ENCODE measurements at places on chromosomes 1 and 21.

GRCh38 chr1:246302711-246303317, 204.3 kb downstream of the SMYD3 start:
- DNase-seq = no peak

DNA sequence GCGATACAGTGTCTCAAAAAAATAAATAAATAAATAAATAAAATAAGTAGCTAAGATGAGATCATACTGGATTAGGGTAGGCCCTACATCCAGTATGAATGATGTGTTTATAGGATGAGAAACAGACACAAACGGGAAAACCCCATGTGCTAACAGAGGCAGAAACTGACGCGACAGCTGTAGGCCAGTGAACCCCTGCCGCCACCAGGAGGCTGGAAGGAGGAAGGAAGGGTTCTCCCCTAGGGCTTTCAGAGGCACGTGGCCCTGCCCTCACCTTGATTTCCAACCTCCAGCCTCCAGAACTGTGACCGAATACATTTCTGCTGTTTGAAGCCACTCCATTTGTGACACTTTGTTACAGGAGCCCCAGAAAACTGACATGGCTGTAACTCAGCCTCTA, 38.5 kb downstream of the CHD5 start:
- DNase-seq = no peak

DNA sequence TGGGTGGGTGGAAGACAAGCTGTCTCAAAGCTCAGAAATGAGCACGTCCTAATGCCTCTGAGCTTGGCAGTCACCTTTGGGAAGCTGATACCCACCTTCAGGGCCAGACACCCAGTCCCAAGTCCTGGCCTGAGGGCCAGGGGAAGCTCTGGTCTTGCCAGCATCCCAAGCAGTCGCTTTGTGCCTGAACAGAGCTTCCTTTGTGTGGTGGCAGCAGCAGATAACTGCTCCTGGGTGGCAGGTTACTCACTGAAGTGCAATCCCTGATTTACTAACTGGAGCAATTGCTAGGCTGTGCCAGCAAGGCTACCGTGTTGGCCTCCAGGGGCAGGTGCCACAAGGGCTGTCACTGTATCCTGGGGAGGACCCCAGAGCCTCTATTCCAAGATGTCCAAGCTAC, 40.4 kb upstream of the GRHL3 start:
- no peak for DNase-seq

DNA sequence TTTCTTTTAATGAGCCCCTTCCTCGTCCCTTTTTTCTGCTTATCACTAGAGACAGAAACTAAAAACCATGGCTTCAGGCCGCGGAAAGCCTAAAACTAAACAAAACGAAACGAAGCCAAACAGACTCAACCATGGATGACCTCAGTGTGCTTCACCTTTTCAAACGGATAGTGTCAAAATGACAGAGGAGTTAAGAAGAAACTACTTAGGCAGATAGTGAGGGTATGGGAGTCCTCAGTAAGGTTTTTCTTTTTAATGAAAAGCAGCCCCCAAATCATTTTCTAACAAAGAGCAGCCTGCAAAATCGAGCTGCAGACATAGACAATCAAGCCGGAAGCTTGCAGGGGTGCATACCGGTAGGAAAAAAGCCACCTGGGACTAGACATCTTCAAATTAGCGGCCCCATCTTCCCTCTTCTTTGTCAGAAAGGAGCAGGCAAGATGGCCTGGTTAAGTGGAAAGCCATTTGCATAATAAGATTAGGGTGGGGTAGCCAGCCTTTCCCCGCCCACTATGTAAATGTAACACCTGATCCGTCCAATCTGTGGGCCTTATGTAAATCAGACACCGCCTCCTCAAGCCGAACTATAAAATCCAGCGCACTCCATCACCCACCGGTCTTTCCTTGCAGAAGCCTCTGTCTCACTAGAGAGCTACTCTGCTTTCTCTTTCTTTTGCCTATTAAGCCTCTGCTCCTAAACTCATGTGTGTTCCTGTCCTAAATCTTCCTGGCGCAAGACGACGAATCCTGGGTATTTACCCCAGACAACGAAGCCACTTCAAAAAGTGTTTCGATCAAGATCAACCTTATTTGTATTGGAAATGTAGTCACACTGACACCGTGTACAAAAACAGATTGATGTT, 6.2 kb upstream of the ERO1B start:
- DNase-seq = no peak

DNA sequence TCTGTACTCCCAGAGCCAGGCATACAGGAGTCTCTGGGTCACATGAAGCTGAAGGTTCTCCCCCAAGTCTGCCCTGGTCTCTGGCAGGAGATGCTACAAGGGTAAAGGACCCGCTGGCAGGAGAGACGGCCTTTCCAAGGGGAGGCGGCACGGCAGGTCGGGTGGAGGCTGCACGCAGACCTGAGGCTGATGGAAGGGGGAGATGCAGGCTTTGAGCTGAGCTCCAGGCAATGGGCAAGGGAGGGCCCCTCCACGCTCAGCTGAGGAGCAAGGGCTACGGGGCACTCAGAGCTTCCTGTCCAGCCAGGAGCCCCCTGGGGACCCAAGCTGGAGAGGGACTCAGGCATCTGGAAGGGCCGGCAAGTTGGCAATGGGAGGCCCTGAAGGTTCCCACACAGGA, 50.3 kb downstream of the MEGF6 start:
- DNase-seq = no peak

DNA sequence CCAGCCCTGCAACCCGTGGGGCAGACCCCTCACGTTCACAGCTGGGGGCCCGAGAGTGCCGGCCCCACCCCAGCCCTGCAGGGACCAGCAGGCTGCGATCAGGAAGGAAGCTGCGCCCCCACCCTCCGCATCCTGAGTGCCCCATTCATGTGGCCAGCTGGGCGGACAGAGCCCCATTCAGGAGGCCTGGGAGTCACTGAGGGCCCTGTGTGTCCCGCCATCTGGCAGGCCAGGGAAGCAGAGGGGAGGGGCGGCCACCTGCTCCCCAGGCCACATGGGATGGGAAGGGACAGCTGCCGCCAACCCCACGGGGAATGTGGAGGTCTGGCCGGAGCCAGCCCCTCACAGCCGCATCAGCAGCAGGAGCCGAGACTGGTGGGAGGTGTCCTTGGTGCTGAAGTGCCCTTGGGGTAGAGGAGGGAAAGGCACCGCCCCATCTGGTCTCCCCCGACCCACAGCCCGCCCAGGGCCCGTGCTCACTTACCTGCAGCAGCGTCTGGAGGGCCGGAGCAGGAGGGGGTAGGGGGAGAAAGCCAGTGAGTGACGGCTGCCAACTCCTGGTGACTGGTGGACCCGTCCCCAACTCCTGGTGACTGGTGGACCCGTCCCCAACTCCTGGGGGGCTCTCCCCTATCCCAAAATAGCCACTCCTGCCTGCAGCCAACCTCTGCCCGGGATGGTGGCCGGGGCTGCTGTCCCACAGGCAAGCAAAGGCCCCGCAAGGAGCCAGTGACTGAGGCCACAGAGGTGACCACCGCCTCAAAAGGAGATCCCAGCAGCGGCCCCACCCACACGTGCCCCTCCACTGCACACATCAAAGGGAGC, 8.7 kb downstream of the ACAP3 start:
- no peak for DNase-seq

GRCh38 chr1:201142011-201142848, 12.0 kb downstream of the TMEM9 start:
- no peak for DNase-seq

GRCh38 chr1:248821641-248822040, 4.1 kb downstream of the SH3BP5L start:
- no peak for DNase-seq

- no peak for DNase-seq
These were observed 31.8 kb downstream of the C1orf87 start for GRCh38 chr1:60041783-60042182.

GRCh38 chr1:29800522-29800956, 564.2 kb downstream of the PTPRU start:
- DNase-seq = no peak

All from SW 1271 (cell line).